ENCODE measurements at places on chromosomes 6 and 20.

- no peak for DNase-seq
These were observed 59.8 kb downstream of the SOD2 start for GRCh38 chr6:159633196-159633595.

DNA sequence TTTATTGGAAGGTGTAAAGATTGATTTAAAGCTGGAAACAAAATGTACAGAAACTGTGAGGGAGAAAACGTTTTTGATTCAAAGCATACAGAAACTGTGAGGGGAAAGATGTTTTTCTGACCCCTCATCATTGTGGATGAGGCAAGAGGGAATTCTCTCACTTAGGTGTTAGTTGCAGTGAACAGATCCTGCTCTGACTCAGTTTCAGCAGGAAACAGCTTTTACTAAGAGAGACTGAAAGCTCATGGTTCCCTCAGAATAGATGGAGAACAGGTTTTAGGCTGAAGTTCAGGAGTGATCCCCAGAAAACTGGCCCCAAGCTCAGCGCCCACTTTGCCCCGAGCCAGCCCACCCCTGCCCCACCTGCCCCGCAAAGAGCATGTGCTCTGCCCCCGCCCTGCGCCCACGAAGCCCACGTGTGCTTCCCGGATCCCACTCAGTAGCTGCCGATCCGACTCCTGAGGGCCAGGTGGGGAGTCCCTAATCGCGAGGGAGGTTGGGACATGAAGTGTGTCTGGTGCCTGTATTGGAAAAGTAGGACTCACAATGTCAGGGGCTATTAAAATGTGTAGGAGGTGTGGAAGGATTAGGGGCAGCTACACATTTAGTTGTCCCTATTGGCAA is 41.2 kb downstream of the DUSP22 start:
- DNase-seq = no peak

DNA sequence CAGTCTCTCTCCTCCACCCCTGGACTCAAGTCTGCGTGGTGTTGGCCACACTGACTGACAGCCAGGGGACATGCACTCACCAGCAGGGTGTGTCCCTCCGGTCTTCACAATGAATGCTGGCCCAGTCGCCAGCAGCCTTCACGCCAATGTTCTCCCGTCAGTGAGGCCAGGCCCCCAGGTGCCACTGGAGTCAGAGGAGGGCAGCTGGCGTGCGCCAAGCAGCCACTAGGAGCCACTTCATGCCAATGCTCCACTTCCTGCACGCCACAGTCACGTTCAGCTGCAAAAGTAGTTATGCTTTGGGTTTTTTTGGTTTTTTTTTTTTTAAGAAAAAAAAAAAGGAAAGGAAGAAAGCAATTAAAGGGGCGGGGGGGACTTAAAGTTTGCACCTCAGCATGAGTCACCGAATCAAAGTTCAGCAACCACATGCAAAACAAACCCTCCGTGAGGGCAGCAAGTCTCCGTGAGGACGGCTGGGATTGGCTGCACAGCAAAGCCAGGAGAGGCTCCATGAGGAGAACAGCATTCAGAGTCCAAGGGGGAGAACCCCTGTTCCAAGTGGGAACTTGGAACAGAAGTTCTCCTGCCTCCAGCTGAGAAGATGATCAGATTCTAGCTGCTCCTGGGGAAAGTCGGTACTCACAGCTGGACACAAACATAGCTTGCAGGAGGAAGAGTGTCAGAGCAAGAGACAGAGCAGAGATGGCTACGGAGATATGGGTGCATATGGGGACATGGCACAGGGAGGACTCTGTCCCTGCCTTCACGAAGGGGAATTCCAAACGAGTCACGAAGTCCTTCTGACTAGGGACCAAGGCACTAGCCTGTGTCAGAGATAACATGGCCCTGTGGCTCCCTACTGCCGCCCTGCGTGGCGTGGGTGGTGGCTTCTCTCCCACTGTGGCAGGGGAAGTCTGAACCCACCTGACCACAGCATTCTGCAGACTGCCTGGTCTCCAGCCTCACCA is at the start of gene ZC3H12D:
TSS of gene ZC3H12D (minus strand) at position 282 of the 968 bp plus-strand sequence. CDS start 10,471 bp downstream, outside the sequence.
- DNase-seq = no peak

GRCh38 chr6:138289739-138290138 is 71.4 kb upstream of the PBOV1 start:
- no peak for DNase-seq

DNA sequence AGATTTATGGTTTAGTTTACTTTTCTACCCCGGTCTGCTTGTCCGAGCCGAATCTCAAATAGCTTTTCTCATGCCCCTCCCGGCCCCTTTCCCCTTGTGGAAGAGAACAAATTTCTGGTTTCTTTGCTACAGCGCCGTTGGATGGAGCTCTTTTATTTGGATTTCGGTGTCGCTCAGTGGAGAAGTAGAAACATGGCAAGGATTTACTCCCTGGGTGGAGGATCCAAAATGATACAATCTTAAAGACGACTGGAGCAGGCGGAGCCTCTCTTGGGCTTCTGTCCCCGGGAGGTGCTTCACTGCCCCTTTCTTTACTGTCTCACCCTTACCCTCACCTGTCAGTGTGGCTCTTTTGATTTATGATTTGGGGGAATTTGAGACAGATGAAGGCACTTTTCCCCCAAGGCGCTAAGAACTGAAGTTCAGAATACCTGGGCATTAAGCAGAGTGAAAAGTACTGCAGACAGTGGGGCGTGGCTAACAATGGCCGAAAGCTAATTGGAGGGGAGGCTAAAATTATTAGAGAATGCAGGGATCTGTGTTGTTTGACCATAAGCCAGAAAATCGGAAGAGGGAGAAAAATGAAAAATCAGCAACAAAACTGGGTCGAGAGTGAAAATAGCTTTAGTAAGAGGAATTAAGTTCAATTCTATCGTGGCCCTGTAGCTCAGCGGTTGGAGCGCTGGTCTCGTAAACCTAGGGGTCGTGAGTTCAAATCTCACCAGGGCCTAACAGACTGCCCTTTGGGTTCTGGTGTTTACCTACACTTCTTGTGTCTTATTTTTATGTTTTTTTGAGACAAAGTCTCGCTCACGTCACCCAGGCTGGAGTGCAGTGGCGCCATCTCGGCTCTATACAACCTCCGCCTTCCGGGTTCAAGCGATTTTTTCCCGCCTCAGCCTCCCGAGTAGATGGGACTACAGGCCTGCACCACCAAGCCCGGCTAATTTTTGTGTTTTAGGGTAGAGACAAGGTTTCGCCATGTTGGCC is 145.1 kb upstream of the ZNF184 start:
- DNase-seq = no peak

GRCh38 chr6:90428514-90428913 is 131.9 kb upstream of the BACH2 start:
- DNase-seq = no peak

DNA sequence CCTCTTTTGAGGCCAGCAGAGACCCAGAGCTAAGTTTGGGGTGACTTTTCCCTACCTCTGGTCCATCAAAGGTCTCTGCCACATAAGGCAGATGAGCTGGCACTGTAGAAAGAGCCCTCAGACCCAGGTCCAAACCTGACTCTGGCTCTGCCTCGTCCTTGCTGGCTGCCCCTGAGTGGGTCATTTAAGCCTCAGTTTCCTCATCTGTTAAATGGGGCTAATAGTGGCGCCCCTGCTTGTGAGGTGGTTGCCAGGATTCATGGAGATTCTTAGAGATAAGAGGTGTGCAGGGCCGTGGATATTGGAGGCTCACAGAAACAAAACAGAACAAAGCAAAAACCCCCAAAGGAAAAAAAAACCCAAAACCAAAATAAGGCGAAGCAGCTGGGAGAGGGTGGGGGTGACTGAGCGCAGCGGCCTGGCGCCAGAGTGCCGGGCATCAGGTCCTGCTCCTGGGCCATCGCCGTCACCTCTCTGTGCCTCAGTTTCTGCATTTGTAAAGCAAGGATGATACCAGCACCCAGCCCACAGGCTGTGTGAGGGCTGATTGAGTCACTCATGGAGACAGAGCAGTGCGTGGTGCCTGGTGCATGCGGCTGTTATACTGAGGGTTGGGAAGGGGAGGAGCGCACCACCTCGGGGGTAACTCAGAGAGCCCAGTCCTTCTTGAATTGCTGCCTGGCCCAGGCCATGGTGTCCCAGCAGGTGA is 133.8 kb upstream of the PTPN1 start:
- no peak for DNase-seq

- DNase-seq = no peak
These were observed 53.3 kb upstream of the PRL start for GRCh38 chr6:22350109-22350508.

- DNase-seq = no peak
These were observed 187.9 kb upstream of the ARID1B start for GRCh38 chr6:156589281-156589680.

- no peak for DNase-seq
These were observed 31.2 kb upstream of the SMIM28 start for GRCh38 chr6:138346302-138347195.

- no peak for DNase-seq
These were observed 78.6 kb downstream of the TNFRSF21 start for GRCh38 chr6:47231151-47231550.

DNA sequence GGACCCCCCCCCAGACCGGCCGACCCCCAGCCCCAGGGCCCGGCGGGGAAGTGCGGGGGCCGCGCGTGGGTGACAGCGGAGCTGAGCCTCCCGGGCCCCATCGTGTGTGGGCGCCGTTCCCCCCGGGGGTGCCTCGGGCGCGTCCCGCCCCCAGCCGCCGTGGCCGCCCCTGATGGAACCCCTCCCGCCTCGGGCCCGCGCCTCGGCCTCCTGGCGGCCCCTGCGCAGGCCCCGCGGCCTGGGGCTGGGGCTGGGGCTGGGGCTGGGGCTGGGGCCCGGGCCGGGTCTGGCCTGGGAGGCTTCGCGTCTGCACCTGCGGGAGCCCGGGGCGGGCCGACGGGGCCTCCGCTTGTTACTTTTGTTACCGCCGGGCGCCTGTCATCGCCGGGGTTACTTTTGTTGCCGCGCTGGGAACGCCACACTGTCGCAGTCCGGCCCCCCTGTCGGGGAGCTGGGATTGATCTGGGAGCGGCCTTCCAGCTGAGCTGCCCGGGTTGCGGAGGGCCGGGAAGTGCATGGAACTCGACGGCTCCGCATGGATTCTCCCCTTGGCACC is 598 bp downstream of the OGFR start:
- DNase-seq = no peak

DNA sequence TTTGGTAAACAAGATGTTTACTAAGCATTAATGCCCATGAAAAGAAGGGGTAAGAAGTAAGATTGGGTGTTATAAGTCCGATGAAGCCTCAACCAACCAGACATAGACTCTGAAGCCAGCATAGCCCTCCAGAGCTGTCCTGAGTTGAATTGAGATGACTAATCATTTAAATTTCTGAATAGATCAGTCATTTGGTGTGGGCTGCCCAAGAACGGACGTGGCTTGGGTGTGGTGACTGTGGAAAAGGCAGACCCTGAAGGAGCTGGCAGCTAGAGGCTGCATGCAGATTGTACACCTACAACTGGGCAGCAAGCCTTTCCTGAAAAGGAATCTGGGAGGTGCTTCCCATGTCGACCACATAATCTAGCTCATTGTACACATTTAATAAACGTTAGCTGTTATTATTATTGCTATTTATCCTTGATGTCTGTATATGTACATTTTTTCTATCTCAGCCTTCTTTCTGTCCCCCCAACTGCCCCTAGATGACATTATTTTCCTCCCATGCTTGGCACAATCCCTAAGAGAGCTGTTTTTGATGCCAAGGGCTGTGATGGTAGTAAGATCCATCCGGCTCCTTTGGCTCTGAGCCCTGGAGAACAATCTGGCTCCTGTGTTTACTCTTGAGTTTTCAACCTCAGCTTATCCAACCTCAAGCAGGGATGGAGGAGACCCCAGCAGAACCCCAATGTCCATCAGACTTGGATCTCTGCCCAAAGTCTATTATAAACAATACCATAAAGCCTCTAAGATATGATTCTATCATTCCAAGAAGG is 57.6 kb upstream of the JAG1 start:
- DNase-seq = no peak
